Activated CD4-positive, alpha-beta T cell treated with anti-CD3 and anti-CD28 coated beads, Interleukin-10, Interleukin-2, amounts not matched to agents 100 ng/mL and 50 ng/mL, durations not matched to agents 16 hours and 8 hours (primary cell): ENCODE measurements at places on chromosomes 13 and 19.

GRCh38 chr13:95226050-95226449 lies 75.2 kb downstream of the ABCC4 start:
- no peak for DNase-seq

DNA sequence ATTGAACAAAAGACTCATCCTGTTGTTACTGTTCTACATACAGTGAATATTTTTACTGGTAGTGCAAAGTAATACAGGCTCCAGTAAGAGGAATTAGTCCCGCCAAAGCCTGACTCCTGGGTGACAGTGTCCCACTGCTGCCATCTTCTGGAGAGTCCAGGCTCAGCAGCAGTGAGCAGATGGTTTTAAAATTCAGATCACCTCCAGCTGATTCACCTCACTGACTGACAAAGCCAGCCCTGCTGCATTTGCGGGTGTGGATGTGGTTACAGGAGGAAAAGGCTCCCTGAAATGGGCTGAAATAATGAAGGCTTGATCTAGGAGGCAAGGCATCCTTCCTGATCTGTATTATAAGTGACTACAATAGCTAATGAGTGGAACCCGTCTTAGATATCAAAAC lies 18.3 kb downstream of the PABPC3 start:
- DNase-seq: peak; percentile 82

DNA sequence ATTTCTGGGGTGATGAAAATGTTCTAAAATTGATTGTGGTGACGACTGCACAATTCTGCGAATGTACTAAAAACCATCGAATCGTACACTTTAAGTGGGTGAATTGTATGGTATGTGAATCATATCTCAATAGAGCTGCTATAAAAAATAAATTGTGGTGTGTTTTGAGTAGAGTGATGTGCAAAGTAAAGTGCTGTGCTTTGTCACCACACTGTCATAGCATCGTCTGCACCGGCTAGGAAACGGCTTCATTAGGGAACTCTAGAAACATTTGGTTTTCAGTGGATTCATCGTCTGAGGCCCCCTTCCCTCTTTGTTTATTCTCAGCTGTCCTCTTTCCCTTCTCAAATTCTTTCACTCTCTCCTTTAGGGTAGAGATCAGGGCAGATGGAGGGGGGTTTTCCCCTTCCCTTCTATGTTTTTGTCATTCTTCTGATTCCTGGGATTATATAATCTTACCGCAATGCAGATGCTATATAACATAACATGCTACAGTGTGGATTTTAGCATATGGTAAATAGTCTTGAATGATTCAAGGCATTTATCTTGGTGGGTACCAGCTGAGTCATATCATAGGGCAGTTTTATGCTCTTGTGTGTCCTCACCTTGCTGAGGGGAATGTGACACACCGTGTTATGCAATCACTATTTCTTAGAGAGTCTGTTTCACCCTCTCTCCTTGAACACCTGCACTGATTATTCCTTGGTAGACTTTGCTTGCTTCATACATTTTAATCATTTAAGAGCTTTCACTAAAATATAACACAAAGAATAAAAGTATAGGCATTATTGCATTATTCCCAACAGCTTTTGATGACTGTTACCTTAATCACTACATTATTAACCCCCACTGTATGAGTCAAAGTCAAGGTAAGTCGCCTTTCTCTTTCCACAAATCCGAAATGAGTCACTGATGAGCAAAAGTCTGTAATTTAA lies 239.4 kb downstream of the DCLK1 start:
- no peak for DNase-seq

DNA sequence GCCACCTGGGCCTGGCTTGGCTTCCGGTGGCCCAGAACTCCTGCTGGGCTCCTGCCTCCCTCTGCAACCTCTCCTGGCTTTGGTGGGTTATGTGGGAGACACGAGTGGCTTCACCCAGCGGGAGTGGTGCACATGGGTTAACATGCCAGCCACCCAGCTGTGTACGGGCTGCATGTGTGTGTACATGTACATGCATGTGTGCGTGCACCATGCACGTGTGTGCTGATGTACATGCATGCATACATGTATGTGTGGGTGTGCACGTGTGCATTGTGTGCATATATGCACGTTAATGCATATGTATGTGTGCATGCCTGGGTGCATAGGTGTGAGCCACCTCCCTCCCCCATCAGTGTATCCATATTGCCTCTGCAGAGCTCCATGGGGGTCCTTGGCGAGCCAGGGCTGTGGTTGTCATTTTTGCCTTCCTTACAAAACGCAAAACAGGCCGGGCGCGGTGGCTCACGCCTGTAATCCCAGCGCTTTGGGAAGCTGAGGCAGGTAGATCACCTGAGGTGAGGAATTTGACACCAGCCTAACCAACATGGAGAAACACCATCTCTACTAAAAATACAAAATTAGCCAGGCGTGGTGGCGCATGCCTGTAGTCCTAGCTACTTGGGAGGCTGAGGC lies 12.5 kb downstream of the GNA11 start:
- no peak for DNase-seq

GRCh38 chr19:48812094-48812929 lies 1.5 kb upstream of the BCAT2 start:
- DNase-seq: peak; percentile 79

- DNase-seq: peak; percentile 99
These were observed at the start of gene NDUFA3 for GRCh38 chr19:54102421-54103169. NDUFA3 (plus strand) TSS chr19:54102855; CDS start chr19:54102879, 24 bp downstream.

- DNase-seq: no peak
These were observed 19.6 kb downstream of the ERICH6B start for GRCh38 chr13:45595965-45596364.

GRCh38 chr13:99357131-99357596 lies 50.0 kb upstream of the GPR183 start:
- DNase-seq: peak; percentile 94

- no peak for DNase-seq
These were observed 31.9 kb downstream of the SLC25A42 start for GRCh38 chr19:19095691-19096090.

GRCh38 chr13:33446821-33447725 lies 161.5 kb upstream of the STARD13 start:
- no peak for DNase-seq

DNA sequence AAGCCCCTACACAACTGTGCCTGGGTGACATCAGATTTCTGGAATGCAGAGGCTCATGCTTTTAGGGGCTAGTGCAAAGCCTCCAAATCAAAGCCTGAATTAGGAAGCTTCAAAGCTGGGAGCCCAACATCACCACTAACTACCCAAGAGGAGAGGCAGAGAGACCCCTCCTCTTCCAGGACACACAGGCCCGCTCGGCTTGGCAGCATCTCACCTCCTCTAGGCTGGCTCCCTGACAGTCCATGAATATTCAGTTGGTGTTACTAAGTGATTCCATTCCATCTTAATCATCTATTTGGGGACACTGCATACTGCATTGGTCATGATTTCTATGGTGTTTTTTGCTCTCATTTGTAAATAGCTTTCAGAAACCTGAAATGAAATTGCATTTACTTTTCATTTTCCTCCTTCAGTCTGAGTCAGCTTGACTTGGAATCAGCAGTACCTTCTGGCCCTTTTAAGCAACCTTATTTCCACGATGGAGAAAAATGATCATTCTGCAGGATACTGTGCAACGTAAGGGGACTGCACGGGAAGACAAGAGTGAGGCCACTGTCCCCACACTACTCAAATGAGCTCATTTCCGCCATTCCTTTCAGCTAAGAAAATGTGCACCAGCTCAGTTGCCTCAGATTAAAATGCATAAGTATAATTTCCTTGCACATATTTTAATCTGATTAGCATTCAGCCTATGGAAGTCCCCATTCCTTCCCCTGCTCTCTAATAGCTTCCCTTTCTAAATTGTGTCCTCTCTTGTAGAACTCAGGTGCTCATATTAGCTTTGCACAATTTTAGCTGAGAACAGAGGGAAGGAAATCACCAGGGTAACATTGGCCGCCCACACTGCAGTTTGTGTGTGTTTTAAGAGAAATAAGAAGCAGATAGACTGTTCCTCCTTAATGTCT lies 219.9 kb downstream of the RFC3 start:
- no peak for DNase-seq

DNA sequence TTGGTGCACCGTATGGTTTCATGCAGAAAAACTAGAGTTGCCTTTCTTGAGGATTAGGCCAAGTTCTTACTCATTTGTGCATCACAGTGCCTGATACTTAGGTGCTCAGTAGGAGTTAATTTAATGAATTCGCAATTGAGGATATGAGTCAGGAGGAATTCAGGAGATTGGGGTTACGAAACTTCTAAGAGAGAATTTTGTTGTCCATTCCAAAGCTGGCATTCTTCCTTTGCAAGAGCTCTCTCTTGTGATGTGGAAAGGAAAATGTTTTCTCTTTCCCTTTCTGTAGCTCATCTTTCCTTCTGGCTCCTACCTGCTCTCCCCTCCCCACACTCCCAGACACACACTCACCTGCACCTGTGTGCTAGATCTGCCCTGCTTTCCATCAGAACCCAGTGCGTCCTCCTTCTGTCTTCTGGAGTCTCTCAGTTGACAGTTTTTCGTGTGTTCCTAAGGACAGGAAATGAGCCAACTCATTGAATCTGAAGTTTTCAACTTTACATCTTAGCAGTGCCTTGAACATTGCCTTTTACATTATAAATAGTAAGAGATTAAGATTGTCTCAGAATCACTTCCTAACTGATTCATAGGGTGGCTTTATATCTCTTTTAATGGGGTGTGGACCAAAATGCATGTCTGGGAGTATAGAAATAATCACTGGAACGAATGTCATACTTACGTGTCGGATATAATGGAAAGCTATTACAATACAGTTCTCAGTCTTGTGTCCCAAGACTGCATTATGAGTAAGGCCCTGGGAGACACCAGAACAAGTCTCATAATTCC lies 19.7 kb upstream of the ERCC5 start:
- no peak for DNase-seq

DNA sequence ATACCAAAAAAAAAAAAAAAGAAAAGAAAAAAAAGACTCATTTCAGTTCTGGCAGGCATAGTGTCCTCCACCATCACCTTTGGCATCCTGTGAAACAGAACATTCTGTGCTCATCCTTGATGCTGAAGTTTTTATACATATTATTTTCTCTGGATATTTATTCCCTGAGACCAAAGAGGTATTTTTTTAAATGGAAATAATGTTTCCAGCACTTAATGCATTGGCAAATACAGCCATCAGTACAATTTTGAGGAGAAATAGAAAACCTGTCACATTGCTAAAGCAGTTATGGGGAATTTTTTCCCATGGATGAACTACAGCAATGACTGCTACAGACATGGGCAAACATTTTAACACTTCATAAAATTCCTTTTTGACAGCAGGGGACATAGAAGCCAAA lies 312.4 kb downstream of the DNAJC15 start:
- no peak for DNase-seq

GRCh38 chr13:80400164-80400864 lies 59.4 kb upstream of the SPRY2 start:
- DNase-seq: no peak

- no peak for DNase-seq
These were observed 6.9 kb downstream of the ZNF784 start for GRCh38 chr19:55617426-55617825.

DNA sequence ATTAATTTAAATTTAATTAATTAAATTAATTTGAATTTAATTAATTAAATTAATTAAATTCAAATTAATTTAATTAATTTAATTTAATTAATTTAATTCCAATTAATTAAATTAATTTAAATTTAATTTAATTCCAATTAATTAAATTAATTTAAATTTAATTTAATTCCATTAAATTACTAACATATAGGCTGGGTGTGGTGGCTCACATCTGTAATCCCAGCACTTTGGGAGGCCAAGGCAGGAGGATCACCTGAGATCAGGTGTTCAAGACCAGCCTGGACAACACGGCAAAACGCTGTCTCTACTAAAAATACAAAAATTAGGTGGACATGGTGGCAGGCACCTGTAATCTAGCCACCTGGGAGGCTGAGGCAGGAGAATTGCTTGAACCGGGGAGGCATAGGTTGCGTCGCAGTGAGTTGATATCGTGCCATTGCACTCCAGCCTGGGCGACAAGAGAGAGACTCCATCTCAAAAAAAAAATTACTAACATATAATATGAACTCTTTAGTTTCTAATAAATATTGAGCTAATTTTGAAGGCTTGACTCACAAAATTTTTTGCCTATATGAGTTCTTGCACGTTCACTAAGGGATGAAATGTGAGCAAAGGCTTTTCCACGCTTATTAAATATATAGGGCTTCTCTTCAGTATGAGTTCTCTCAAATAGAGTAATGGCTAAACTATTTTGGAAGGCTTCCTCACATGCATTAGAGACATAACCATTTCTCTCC lies 9.0 kb upstream of the USP29 start:
- DNase-seq: no peak

- peak; percentile 93 for DNase-seq
These were observed 31.6 kb downstream of the SYT3 start for GRCh38 chr19:50607874-50608785.

DNA sequence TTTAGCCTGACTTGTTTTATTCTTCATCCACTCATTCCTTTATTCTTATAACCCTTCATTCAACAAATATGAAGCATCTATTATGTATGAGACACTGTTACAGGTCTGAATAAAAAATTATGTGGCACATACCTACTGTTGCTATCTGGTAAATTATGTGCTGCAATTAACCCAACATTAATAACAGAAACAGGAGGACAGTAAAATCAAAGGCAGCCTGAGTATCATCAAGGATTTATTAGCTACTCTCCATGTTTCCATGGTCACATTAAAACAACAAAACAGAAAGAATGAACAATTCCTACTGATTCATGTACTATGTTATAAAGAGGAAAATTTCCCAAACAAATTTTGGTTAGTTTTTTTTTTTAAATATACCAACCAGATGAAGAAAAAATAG lies 43.9 kb downstream of the RAP2A start:
- no peak for DNase-seq

GRCh38 chr13:85935868-85936467 lies 136.7 kb upstream of the SLITRK6 start:
- DNase-seq: no peak

GRCh38 chr13:24032674-24033073 lies 127.8 kb upstream of the SPATA13 start:
- DNase-seq: no peak

DNA sequence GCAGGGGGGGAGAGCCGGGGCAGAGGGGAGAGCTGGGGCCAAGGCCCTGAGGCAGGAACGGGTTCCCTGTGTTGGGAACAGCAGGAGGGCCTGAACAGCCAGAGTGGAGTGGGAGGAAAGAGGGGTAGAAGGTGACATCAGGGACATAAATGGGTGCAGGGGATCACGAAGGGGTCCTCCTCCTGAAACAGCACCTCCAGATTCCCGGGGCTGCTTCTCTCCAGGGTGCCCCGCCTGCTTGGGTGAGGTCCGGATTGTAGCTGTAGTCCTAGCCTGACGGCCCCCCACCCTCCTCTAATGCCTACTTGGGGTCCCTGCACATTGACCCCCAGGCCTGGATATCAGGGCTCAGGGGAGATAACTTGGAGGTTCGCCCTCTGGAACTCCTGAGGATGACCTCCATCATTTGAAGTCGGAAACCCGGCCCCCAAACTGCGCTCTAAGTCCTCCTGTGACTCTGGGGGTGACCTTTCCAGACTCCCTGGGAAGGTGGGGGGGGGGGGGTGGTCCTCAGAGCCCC lies 473 bp upstream of the SCN1B start:
- peak; percentile 10 for DNase-seq
